ENCODE measurements at places on chromosomes 7 and 10.

- no peak for DNase-seq
Observed at GRCh38 chr10:8504499-8504898, 450.0 kb downstream of the GATA3 start.

GRCh38 chr10:3765146-3765545 lies 19.9 kb downstream of the KLF6 start:
- no peak for DNase-seq

DNA sequence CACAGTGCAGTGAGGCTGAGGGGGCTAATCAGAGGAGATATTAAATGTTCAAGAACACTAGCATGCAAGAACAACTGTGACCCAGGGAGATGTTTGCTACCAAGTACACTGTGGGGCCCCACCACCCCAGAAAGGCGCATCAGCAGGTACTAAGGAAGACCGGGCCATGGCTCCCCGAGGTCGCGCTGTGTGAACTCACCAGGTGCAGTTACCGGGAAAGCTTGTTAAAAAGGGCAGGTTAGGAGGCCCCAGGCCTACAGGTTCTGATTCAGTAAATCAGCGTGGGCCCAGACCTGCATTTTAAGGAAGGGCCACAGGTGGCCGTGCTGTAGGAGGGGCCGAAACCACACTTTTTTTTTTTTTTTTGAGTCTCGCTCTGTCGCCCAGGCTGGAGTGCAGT lies 54.6 kb downstream of the TMEM209 start:
- DNase-seq = no peak

- DNase-seq = no peak
Observed at GRCh38 chr7:111113263-111114017, 22.5 kb downstream of the LRRN3 start.

- no peak for DNase-seq
Observed at GRCh38 chr10:91418416-91418815, 8.3 kb downstream of the HECTD2 start.

GRCh38 chr7:39847227-39847626 lies 102.8 kb upstream of the CDK13 start:
- no peak for DNase-seq

DNA sequence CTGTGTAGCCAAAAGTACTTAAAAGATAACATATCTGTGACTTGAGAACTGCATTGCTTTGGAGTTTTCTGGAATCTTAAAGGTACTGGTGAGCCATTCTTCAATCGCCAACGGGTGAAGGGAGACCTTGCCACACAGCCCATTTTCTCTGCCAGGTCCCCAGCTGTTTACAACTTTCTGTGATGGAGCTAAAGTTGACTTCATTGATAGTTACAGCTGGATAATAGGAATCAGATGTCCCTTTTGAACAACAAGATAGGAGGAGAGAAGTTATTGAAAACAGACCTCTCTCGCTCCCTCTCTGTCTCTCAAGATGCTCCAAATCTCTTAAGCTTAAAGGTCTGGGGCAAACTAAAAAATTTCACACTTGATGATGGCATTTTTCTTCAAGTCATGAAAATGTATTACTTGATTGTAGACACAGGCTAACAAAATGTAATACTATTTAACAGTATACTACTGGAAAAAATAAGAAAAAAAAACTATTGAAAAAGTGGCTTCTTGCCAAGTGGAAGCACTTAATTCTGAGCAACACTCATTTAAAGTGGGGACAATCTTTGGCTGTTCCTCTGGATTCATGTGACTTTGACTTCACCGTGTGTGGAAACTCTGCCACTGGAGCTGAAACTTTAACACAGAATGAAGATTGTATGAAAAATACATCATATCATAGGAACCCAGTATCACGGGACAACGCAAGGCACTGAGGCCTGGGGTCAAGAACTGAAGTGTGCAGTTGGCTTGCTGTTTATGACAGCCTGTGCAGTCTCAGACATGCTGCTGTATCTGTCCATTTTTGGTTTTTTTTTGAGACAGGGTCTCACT lies 78.4 kb upstream of the AFAP1L2 start:
- DNase-seq = no peak

GRCh38 chr10:24444337-24444736 lies 235.4 kb downstream of the KIAA1217 start:
- DNase-seq = no peak

DNA sequence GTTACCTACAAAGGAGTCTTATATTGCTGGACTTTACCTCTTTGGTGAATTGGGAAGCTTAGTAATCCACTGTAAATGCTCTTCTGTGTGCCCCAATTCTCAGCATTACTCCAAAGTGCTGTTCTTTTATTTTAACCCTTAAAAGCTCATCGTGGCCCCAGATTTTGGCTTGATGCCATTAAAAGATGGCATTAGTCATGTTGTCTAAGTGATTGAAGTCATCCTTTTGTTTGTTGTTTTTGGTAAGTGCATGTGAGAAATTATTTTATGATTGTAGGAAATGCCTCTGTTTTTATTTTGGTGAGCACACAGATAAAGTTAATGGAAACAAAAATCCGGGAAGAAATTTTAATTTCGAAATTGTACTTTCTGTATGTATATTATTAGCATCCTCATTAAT lies 82.5 kb upstream of the GATA3 start:
- no peak for DNase-seq

DNA sequence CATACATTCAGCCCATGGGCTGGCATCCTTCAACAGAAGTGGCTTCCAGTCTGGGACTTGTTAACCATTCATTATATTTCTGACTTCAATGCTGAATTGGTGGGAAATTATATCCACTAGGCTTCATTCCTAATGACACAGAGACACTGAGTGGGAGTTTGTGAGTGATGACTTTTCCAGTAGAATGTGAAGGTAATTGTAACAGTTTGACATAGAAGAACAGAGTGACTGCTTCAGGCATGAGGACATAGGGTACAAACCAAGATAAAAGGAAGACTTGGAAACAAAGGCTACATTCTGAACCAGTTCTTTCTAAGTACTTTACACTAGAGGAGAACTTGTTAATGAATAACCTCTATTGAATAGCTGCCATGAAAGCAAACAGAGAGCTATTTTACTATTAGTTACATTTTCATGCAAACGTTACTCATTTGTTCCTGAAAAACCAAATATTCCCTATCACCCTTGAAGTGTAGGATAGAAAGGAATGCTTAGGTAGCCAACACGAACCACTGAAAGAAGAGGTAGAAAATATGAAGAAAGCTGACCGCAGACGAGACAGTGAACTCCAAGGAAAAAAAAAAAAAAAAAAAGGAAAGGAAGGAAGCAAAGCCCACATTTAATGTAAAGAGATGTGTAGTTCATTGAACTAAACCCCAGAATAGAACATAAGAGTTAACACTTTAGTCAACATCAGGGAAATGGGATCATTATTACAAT lies 237.0 kb upstream of the SEMA3C start:
- no peak for DNase-seq

GRCh38 chr10:3323865-3324498 lies 151.4 kb upstream of the PITRM1 start:
- DNase-seq = no peak

GRCh38 chr7:48741545-48741944 lies 182.8 kb upstream of the CDC14C start:
- no peak for DNase-seq

GRCh38 chr10:132346806-132347205 lies 14.8 kb downstream of the LRRC27 start:
- peak; percentile 28 for DNase-seq

DNA sequence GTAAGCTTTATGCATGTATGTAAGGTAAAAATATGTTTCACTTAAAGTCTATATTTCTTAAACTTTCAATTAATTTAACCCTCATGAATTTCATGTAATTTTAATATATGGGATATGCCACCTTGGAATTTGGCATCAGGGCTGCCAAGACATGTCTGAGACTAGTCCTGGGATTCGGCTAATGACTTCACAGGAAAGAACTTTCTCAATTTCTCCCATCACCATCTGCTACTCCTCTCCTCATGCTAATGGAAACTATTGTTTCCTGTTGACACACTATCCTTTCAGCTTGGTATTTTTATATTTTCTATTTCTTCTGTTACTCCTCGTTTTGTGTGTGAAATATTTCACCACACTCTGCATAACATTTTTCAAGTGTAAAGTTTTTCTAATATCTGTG lies 205.9 kb downstream of the ARL4A start:
- no peak for DNase-seq

Measured in T47D (cell line).